ENCODE measurements at places on chromosomes 2 and 18.

GRCh38 chr18:74977041-74977440, 231.9 kb downstream of the PTGR3 start:
- no peak for DNase-seq

DNA sequence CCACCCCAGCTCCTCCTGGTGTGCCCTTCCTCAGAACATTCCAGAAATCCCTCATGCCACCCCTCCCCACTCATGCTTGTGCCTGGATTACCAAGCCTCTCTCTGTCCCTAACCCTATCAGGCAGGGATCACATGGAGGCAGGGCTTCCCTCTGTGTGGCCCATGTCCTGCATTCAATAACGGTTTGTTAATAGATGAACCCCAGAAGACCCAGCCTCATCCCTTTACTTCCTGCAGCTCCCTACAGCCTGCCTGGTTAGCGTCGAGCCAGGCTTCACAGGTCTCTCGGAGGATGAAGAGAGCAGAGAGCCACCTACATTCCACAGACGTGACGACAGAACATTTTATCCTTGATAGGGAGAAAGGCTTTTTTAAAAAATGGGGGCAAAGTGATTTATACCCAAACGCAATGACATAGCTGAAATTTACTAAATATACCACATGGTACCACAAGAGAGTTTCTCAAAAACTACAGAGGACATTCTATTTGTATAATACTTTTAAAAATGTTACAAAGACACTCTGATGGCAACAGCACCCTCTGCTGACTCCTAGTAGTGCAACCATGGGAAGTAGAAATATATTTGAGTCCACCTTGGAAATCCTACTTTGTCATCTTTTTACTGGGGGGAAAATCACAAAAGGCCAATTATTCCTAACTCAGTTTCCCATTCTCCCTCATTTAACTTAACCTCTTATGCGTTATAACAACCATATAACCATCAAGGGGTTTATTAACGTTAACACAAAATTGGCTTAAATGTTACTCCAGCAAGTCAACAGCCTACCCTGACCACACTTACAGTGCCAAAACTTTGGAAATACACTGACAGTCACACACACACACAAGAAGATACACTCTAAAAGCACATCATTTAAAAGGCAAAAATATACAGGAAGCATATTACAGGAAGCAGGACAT, 30.7 kb downstream of the FBXO15 start:
- peak; percentile 61 for DNase-seq

DNA sequence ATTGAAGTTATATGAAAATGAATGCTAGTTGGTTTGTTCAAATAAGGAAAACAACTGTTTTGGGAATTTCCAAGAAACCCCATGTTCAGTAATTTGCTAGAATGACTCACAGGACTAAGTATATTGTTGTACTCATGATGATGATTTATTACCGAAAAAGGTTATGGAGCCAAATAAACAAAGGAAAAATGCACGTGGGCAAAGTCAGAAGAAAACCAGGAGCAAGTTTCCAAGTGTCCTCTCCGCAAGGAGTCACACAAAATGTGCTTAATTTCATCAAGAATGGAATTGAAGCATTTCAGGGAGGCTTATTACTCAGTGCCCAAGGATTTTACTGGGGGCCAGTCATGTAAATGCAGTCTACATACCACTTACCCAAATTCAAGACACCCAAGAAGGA, 1652.4 kb upstream of the TMEFF2 start:
- no peak for DNase-seq

DNA sequence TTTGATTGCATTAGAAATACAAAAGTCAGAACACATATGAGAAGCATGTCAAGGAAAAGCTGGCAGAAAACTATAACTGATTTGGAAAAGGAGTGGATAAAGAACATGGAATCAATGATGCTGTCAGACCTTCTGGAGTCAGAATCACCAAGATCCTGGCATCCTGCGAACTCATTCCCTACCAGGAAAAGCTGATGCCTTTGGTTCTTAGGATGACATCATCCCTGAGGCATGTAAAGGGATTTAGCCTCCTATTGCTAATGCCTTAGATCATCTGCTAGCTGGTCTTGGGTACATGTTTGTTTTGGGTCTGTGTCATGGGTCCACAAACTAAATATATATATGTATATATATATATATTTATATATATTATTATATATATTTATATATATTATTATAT, 680.7 kb downstream of the EPHA4 start:
- DNase-seq, result no peak

GRCh38 chr18:12625241-12625640, 32.7 kb downstream of the SPIRE1 start:
- no peak for DNase-seq

DNA sequence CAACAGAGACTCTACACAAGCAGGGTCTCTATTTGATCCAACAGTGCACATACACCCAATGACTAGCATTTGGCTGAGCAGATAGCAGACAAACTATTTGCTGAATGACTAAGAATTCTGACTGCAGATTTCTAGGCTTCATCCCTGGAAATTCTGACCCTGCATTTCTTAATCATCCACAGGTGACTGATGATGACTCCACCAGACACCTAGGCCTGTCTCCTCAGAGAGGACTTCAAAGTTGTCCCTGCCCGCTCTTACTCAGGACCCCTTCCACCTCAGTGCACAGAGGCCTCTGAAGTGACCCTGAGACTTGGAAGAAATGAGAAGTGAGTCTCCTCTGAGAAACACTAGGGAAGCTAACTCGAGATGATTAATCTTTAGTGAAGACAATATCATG, 51.3 kb downstream of the SEPTIN10 start:
- DNase-seq, result no peak

GRCh38 chr18:48409591-48410094, 460 bp upstream of the ZBTB7C start:
- DNase-seq, result no peak

DNA sequence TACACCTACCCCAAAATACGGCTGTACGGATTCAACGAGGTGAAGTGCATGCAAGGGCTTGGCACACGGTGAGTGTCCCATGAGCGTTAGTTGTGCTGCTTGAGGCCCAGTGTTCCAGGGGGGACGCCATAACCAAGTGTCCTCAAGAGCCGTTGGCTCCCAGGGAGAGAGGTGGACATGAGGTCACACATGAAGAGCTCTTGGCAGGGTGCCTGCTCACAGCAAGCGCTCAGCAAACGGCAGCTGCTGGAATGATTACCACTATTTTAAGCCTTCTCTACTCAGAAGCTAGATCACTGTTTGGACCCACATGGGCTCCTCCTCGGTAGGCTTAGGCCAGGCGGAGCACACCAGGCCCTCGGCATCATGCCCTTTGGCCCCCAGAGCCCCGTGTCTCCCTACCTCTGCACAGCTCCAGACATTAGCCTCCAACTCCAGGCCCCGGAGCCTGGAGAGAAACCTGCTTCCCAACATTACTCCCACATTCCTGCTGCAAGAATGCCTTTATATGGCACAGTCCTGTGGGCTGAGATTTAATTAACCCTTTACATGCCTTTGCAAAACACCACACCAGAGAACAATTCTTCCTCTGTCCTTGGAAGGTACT, 68.4 kb upstream of the PPP1CB start:
- DNase-seq, result peak; percentile 70

GRCh38 chr2:240840435-240841060, 20.5 kb upstream of the KIF1A start:
- peak; percentile 77 for DNase-seq

DNA sequence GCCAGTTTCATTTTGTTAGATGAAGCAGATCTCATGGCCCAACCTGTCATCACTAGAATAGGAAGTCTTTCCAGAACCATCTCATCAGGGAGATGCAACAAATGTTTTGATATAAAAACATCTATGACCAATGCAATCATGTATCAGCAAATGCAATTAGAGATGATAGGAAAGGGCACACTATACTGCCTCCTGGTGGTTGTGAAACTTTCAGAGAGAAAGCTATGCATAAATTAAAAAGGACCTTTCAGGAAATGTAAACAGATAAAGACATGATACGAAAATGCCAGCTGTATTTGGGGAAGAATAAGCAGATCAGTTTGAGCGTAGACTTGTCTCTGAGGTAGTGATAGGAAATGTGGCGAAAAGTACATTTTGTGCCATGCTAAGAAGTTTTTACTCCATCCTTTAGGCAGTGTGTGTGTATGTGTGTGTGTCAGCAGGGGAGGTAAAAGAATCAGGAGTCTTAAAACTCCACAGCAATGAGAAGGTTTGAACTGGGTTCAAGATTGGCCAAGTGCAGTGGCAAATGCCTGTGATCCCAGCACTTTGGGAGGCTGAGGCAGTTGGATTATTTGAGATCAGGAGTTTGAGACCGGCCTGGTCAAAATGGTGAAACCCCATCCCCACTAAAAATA, 479.3 kb downstream of the CPS1 start:
- peak; percentile 18 for DNase-seq

- DNase-seq, result peak; percentile 60
Measured at GRCh38 chr2:6922201-6922656, 5.0 kb downstream of the RNF144A start.

GRCh38 chr18:48889981-48890762, 60.6 kb downstream of the SMAD7 start:
- no peak for DNase-seq

DNA sequence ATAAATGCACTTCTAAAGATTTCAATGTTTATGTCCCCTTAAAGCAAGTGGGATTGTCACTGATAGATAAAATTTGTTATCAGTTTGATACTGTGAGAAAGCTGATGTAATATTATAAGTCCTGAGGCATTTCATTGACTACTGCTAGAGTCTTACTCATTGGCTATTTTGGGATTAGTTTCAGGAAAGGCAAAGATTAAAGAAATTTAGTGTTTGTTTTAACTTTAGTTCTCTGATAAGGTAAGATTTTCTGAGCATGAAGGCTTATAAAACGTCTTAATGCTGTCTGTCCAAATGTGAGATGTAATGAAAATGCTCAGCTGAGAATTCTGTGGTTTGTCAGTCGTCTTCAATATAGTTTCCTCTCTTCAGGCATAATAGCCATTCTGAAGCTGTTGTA, 886.4 kb upstream of the CDH2 start:
- DNase-seq, result no peak

GRCh38 chr2:205695460-205695991, 13.2 kb downstream of the NRP2 start:
- no peak for DNase-seq

- no peak for DNase-seq
Measured at GRCh38 chr2:39000552-39000951, 110.9 kb downstream of the ARHGEF33 start.

DNA sequence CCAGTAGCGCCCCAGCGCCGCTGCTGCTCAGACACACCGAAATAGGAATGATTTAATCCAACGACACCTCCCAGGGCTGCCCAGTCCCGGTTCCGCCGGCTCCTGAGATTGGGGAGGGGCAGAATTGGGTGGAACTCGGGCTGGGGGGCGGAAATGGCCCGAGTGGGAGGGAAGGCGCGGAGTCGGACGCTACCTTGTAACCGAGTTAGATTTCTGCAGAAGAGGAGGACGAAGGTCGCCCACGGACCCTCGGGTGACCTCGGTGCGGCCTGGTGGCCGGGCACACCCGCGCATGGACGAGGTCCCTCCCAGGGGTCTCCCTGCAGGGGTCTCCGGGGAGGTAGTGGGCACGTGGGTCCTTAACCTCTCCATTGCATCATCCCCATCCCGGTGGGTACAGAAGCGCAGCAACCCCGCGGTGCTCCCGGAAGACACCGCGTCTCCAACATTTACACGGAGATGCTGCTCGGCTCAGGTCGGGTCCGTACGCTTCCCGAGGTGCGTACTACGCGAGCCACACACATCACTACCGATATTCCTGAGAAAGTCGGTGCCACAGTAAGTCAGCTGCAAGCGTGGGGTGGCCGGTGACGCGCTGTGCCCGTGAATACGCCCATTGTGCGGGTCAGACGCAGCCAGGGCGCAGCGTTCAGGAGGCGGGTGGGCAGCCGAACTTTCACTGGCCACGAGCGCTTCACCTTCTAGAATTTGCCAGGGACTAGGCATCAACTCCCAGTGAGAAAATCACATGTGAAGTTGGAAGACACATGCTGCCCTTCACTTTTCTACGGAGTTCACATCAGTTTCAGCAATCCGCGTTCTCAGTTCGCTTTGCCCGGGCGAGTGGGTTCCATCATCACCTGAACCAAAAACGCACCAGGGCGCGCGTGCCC, 3.0 kb downstream of the ZNF516 start:
- DNase-seq, result no peak

- no peak for DNase-seq
Measured at GRCh38 chr2:206873423-206873822, 65.9 kb upstream of the CPO start.

DNA sequence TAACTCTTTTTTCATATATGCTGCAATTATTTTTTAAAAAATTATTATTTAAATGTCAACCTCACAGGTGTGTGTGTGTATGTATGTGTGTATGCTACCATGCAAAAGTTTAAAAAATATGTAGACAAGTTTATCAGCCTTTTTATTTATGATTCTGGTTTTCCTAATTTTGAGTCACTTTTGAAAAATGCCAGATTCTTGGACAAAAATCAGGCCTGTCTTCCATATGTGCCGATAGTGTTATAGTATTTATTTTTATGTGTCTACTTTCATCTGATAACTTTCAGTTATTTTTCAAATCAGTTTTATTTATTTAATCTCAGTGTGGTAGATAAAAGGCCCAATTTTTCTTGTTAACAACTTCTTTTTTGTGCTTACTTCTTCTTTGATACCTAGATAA, 176.2 kb downstream of the RDH14 start:
- DNase-seq, result no peak

DNA sequence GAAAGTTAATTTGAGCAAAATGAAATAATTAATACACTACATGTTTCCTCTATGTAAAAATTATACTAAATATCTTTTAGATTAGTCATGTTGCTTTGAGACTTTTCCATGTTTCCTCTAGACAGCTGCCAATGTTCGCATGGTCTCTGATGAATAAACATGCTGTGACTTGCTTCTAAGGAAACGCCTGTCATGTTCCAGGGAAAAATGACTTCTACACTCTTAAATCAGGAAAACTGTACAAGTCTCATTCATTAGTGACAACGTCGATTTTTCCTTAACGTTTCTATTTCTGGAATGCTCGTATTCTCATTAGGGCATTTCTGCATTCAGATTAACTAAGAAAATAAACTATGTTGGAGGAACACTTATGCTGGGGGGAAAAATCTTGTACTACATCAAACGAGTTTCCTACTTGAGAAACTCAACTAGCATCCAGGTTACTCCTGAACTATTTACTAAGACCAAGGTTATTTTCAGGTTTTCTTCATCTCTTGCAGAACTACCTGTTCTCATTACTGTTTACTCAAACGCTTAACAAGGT, 1.6 kb downstream of the COBLL1 start:
- no peak for DNase-seq

DNA sequence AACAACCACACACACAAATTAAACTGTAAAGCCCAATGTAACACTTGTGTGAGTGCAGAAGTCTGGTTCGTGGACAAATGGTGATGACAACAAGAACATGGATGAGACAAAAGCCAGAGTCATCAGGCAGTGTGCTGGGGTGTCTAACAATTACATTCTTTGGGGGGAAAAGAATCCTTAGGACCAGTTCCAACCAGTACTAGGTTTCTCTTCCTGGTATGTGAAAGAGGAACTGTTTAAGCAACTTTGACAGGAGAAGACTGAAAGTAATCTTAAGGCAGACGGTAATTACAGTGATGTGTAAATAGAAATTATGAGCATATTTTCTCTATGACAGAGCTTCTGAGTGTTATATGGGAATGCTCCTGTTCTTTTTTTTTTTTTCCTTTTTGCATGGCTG, 133.4 kb downstream of the AFF3 start:
- no peak for DNase-seq

All from left kidney (tissue), 8 donors.